DMS 273 treated with DMSO at 0.1 percent for 48 hours (cell line): ENCODE measurements at places on chromosomes 5 and 9.

- DNase-seq: no peak
Measured at GRCh38 chr5:83973925-83974815, 253.5 kb upstream of the HAPLN1 start.

DNA sequence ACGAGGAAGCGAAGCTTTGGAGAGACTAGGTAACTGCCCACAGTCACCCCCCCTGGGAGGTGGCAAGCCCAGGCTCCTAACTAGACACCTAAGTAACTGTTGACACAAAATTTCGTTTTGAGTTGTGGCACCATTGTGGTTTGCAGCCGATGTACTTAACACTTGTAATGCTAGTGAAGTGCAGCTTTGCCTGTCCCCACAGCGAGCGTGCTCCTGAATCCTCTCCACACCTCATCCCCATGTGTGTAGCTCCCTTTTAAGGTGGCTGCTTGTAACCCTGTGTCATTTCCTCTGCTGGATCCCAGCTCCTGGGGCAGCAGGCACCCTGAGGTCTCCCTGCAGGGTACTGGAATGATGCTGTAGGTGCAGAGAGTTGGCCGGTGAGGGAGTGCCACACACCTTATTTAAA, 114.9 kb downstream of the TRIO start:
- DNase-seq: no peak

GRCh38 chr9:128242828-128243214, 33.0 kb downstream of the GOLGA2 start:
- no peak for DNase-seq

- no peak for DNase-seq
Measured at GRCh38 chr5:171839112-171839511, 53.5 kb downstream of the SMIM23 start.

DNA sequence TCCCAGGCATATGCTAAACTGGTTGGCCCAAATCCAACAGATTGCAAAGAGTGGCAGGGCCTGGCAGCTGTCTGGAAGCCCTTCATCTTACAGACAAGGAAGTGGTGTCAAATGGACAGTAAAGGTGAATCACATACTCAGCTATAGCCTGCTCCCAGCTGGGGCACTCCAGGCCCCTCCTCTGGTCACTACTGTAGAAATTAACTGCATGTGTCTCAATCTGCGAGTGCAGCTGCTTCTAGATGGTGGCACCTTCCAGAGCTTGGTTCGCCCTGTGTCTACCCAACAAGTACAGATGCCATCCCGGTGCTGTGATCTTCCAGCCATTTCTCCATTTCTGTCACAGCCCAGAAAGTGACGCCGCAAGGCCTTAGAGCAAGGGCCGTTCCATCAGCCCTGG, 50.2 kb downstream of the OTULIN start:
- peak; percentile 26 for DNase-seq

- DNase-seq: no peak
Measured at GRCh38 chr5:172003746-172004145, 2.7 kb downstream of the FBXW11 start.

GRCh38 chr5:86909418-86910295, 291.9 kb downstream of the COX7C start:
- no peak for DNase-seq

GRCh38 chr5:53038196-53038847, 49.2 kb downstream of the ITGA2 start:
- DNase-seq: no peak

DNA sequence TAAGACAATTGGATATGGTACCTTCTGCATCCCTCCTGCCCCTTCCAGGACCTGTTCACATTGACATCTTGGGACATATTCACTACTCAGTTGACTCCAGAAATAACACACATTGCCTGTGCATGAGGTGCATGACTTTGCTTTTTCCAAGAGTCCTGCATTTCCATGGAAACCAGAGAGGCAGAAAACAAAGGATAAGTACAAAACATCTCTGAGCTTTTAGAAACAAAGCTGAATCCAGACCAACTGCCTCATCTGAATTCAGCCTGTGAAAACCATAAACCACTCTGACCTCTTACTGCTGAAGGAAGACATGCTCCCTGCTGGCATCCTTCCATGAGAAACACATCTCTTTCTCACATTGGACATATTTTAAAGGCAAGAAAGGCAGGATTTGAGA, 695.1 kb downstream of the TAF11L14 start:
- DNase-seq: no peak

GRCh38 chr5:139058121-139058520, 140.0 kb downstream of the SIL1 start:
- DNase-seq: no peak

GRCh38 chr5:103283120-103283519, 24.6 kb downstream of the MACIR start:
- DNase-seq: no peak

DNA sequence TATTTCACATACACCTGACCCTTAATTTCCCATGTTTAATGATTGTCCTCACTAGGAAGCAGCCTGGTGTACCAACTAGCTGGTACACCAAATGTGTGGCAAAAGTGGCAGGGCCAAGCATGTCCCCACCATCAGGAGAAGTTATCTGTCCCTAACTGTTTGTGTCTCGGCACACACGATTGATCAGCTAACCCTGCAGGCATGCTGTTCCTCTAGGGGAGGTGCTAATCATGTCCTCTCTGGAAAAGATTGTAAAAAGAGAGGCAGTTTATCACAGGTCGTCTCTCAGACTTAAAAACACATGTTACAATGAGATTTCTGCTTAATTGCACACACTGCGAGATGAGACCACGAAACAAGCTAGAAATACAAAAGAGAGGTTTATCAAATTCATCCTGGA, 342.7 kb downstream of the DIRAS2 start:
- DNase-seq: no peak

DNA sequence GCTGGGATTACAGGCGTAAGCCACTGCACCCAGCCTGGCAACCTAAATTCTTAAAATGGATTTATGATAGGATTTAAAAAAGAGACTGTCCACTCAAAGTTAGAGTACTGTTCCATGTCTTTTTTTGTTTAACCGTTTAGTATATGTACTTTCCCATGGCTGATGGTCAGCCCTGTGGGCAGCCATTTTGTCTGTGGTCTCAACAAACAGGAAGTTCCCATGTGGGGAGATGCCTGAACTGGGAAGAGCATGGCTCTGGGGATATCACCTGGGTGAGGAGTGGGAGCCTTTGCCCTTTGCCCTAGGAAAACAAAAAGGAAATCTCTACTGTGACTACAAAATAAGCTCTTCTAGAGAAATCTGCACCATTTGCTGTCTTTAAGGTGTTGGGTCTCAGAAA, 27.5 kb upstream of the GNPDA1 start:
- DNase-seq: no peak

GRCh38 chr5:117186751-117187150, 612.1 kb upstream of the SEMA6A start:
- no peak for DNase-seq

GRCh38 chr5:148011398-148012137, 52.2 kb upstream of the SPINK5 start:
- no peak for DNase-seq

GRCh38 chr9:121048618-121049017, 1.5 kb downstream of the C5 start:
- DNase-seq: no peak

DNA sequence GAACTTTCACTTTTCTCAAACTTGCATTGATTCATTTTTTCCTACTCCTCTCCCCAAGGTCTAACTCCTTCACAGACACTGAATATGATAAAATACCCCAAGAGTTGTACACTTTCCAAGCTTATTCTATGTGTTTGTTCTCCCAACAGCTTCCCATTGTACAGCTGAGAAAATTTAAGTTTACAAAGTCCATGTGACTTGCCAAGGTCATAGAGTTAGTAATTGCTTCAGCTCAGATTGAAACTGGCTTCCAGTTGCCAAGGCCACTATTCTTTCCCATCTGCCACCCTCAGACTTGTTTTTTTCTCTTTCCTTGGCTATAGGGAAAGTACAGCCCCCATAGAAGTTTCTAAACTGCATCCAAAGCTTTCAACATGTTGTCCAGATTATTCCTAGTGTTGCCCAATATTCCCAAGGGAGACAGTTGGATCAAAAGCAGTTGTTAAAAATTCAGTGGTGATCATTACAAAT, 34.8 kb downstream of the TNFSF8 start:
- no peak for DNase-seq
